ENCODE measurements at places on chromosomes 1 and 21. TPM values are rescaled to one million over a fixed set of nuclear protein-coding genes. Genes with fewer than 3 reads are reported as not detected.

DNA sequence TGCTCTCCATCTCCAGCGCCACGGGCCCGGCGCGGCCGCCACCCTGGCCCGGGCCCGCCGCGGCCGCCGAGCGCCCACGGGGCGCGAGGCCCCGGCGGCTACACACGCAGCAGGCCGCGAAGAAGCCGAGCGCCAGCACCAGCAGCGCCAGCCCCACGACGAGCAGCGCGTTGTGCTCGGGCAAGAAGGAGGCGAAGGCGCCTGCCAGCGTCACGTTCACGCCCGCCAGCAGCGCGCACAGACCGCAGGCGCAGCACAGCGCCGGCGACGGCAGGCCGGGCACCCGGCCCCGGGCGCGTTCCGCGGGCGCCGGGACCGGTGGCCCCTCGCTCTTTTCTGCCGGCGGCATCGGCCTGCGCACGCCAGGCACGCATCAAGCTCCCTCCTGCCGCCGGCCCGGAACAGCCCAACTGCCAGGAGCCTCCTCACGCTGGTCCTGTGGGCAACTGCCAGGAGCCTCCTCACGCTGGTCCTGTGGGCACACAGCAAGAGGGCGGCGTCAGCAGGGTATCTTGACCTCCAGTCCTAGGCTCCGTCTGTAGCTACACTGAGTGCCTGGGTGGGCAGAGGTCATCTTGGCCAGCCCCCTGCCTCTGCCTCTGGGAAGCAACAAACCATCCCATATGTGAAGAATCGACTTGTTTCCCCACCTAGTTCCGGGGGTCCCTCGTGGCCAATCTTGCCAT is 18.1 kb downstream of the KNCN start:
- DNase-seq = no peak

The ETV3L gene
- not detected for total RNA-seq

The GUCA2A gene
- total RNA-seq = not detected

The SERTAD4 gene
- 0.29 TPM for total RNA-seq

The GBP5 gene
- total RNA-seq = not detected

DNA sequence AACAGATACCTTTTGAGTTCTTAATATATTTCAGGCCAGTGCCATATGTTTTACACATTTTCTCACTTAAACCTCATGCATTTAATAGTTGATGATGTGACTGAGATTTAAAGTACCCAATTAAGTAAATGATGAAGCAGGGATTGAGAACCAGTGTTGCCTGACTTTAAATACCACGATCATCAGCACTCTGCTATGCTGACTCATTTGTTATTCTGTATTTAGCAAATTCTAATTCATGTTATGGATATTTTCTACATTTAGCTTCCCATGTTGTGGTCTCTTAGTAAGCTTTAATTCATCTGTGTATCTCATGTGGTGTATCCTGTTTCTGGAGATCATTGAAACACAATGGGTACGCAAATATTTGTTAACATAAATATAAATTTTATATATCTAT is 363.0 kb downstream of the PTBP2 start:
- DNase-seq = no peak

The SPAG17 gene
- total RNA-seq = not detected

- no peak for DNase-seq
Measured at GRCh38 chr1:209767706-209768105, 11.9 kb downstream of the TRAF3IP3 start.

The TCHHL1 gene
- not detected for total RNA-seq

- DNase-seq = no peak
Measured at GRCh38 chr1:204241050-204241449, 27.3 kb upstream of the GOLT1A start.

- DNase-seq = peak; percentile 40
Measured at GRCh38 chr1:217089361-217090014, 366.3 kb upstream of the ESRRG start.

DNA sequence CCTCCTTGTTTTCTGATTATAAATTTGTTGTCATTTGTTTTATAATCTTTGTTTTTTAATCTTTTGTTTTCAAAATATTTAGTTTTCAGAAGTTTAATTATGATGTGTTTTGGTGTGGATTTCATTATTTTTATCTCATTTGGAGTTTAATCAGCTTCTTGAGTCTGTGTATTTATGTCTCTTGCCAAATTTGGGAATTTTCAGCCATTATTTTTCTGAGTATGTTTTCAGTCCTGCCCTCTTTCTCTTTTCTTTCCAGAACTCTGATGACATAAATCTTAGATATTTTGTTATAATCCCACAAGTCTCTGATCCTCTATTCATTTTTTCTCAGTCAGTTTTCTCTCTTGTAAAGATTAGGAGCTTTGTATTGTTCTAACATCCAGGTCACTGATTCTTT is 89.8 kb downstream of the RHOU start:
- no peak for DNase-seq

- DNase-seq = no peak
Measured at GRCh38 chr1:58804853-58805565, 21.2 kb upstream of the JUN start.

DNA sequence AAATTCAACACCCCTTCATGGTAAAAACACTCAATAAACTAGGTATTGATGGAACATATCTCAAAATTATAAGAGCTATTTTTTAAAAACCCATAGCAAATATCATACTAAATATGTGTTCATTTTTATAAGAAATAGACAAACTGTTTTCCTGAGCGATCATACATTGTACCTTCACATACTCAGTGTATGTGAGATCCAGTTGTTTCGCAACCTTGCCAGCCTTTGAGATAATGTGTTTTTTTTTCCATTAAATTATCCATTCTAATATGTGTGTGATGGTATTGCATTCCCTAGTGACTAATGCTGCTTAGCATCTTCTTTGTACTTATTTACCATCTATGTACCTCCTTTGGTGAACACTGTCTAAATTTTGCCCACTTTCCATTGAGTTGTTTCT is 47.1 kb downstream of the CFH start:
- DNase-seq = no peak

- no peak for DNase-seq
Measured at GRCh38 chr1:52733368-52733767, 7.1 kb downstream of the ZYG11B start.

DNA sequence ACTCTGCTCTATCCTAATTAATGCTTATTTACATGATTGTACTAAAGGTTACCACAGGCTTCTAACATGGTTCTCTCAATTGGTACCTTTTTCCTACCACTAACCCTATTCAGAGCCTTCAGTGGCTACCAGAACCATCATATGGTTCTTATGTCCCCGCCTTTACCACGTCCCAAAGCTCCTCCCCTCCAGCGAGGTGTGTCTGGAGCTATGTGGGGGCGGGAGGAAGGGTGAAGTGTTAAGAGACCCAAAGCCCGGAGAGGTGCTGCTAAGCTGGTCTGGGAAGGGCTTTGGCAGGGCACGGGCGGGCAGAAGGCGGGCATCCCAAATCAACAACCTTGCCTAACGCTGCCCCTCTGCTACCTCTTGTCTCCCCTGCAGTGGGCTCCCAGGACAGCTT is 10.0 kb downstream of the SPATA46 start:
- DNase-seq = no peak

The KRTAP19-3 gene
- not detected for total RNA-seq

The DRAXIN gene
- 0.03 TPM for total RNA-seq

DNA sequence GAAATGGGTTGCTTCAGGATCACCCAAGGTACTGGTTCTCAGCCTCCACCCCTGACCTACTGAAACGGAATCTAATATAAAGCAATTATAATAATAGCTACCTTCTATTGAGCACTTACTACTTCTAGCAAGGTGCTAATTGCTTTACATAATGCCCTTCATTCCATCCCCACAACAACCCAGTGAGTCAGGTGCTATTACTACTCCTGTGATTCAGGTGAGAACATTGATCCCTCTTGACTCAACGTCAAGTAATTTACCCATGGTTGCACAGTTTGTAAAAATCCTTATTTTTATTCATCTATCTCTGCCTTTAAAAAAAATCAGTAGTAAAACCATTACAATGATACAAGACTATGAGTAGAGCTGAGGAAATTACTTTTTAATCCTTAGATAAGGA is 85.2 kb downstream of the UCHL5 start:
- DNase-seq = no peak

DNA sequence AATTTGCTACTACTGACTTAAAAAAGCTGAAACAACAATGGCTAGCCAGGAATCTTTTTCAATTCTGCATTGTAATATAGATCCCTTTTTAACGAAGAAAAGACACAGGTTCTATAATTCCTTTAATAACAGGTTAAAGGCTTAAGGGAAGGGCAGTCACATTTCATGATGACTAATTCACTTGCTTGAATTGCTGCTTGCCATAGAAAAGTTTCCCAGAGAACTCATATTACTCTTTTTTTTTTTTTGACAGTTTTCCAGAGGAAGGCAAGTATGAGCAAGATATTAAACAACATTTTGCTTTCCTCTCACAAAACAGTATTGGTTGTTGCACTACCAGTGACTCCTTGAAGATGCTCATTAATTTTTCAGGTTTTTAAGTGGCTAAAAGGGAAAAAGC is 60.9 kb downstream of the IL23R start:
- DNase-seq = no peak

All from NCI-H460 (cell line).